ENCODE measurements at places on chromosomes 3 and 15. TPM values are rescaled to one million over a fixed set of nuclear protein-coding genes. Genes with fewer than 3 reads are reported as not detected.

GRCh38 chr3:88203642-88204055 is 53.9 kb downstream of the C3orf38 start:
- H3K36me3 ChIP-seq, result no peaks in the 10 kb centered on the region
- no peak overlapping the region for H3K4me3 ChIP-seq
- no peak overlapping the region for H3K27ac ChIP-seq

DNA sequence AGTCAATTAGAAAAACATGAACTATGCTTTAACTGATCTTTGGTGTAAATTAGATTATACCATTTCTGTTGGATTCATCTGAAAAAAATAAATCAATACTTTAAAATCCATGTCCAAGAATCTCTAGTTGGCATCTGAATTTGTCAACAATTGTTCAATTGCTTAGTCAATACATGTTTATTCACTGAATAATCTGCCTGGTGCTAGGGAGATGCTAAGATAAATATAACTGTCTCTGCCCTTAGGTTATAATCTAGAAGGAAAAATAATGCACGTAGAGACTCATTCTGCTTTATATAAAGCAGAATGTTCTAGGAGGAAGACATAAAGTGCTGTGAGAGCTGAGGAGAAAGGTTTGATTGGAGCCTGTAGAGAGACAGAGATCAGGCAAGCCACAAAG is 537.2 kb upstream of the IL12A start:
- H3K36me3 ChIP-seq, result no peaks in the 10 kb centered on the region
- no peak overlapping the region for H3K27ac ChIP-seq
- H3K4me3 ChIP-seq, result no peak overlapping the region
- no peaks in the 10 kb centered on the region for H3K4me1 ChIP-seq
- H3K27me3 ChIP-seq, result no peaks in the 10 kb centered on the region

- H3K4me1 ChIP-seq, result peaks cover 20% of the 10 kb centered on the region
- H3K36me3 ChIP-seq, result no peaks in the 10 kb centered on the region
- H3K27me3 ChIP-seq, result no peaks in the 10 kb centered on the region
- peak within 1 kb of the TSS; percentile 58 for H3K27ac ChIP-seq
Measured at GRCh38 chr3:13879946-13880810, at the start of gene WNT7A. Gene WNT7A, minus strand, starts transcription at chr3:13880071. Its CDS starts 255 bp downstream, at chr3:13879816.

DNA sequence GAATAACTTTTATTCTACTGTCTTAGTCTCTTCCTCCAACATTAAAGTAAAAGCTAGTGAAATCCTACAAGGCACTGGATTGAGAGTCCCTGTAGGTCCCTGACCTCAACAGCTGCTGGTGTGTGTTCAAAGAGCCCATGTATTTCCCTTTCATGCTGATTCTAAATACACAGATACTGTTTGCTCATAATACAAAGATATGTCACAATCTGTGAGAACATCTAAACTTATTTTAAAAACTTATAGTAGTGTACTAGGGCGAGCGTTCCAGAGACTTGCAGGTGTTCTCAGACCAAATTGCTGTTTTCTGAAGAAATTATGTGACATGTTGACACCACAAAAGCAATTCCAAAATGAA is 145.9 kb upstream of the LIPC start:
- no peak overlapping the region for H3K27ac ChIP-seq
- no peak for DNase-seq
- H3K4me1 ChIP-seq, result no peaks in the 10 kb centered on the region

DNA sequence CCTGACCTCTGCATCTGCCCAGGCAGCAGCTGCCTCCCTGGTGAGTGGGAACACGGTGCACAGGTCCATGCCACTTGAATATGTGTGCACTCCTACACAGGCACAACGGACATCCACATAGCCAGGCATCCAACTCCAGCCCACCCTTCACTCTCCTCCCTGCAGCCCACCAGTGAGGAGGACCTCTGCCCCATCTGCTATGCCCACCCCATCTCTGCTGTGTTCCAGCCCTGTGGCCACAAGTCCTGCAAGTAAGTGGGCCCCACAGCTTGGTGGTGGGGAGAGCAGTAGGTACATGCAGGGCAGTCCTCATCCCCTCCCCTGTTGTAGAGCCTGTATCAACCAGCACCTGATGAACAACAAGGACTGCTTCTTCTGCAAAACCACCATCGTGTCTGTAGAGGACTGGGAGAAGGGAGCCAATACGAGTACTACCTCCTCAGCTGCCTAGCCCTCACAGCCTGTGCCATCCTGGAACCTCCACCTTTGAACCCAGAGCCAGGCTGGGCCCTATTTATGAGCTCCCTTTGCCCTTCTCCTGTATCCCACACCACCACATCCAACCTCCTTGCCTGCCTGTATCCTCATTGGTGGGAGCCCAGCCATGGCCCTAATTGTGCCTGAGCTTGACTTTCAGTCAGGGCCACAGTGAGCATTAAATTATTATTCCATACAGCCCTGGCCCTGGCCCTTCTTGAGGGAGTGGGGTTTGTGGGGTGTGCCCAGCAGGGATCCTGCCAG is 1.5 kb upstream of the AMIGO3 start:
- no peak overlapping the region for H3K4me3 ChIP-seq
- no peak for DNase-seq
- peaks cover 34% of the 10 kb centered on the region for H3K4me1 ChIP-seq
- H3K27me3 ChIP-seq, result no peaks in the 10 kb centered on the region
- H3K36me3 ChIP-seq, result peaks cover 15% of the 10 kb centered on the region

- peak overlapping the region; percentile 39 for H3K27ac ChIP-seq
- no peak overlapping the region for H3K4me3 ChIP-seq
- H3K27me3 ChIP-seq, result no peaks in the 10 kb centered on the region
- no peaks in the 10 kb centered on the region for H3K36me3 ChIP-seq
Measured at GRCh38 chr15:92848852-92849598, 51.1 kb upstream of the CHD2 start.

- no peaks in the 10 kb centered on the region for H3K36me3 ChIP-seq
- no peak overlapping the region for H3K4me3 ChIP-seq
- H3K27ac ChIP-seq, result no peak overlapping the region
- no peaks in the 10 kb centered on the region for H3K27me3 ChIP-seq
- DNase-seq, result no peak
- H3K4me1 ChIP-seq, result no peaks in the 10 kb centered on the region
Measured at GRCh38 chr15:57649138-57649537, 57.4 kb upstream of the POLR2M start.

GRCh38 chr15:48190932-48191573 is 412 bp upstream of the CTXN2 start:
- no peak overlapping the region for H3K4me3 ChIP-seq
- DNase-seq, result peak; percentile 2
- no peaks in the 10 kb centered on the region for H3K4me1 ChIP-seq
- H3K27ac ChIP-seq, result no peak overlapping the region

DNA sequence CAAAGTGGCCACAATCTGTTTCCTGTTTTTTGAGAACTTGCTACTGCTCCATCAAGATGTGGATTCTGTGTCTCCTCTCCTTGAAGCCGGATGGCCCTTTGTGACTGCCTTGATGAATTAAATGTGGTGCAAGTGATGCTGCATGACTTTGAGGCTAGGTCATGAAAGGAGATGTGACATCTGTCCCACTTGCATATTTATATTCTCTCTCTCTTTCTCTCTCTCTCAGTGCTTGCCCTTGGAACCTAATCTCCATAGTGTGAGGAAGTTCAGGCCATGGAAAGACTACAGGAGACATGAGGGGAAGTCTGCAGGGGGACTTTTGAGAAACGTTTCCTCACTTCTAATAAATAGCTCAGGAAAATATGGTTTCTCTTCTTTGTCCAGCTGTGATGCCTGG is 50.0 kb upstream of the ADPGK start:
- DNase-seq, result no peak
- no peaks in the 10 kb centered on the region for H3K27me3 ChIP-seq
- no peak overlapping the region for H3K4me3 ChIP-seq
- H3K4me1 ChIP-seq, result no peaks in the 10 kb centered on the region

DNA sequence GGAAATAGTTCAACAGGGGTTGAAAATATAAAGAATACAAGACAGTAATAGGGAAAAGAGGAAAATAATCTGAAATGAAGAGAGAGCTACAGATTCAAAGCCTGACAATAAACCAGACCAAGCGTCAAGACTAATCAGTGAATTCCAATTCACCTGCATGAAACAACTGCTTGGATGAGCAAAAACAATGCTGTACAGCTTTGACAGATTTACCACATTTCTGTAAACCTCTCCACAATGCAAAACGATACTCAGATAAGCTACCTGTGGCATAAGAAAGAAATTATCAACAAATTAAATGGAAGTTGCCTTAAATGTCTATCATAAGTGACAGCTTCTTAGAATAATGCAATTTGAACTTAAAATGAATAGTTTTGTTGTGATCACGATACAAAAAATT is 65.4 kb downstream of the GBE1 start:
- no peaks in the 10 kb centered on the region for H3K4me1 ChIP-seq
- DNase-seq, result no peak
- H3K27ac ChIP-seq, result no peak overlapping the region
- no peaks in the 10 kb centered on the region for H3K27me3 ChIP-seq
- H3K36me3 ChIP-seq, result no peaks in the 10 kb centered on the region
- no peak overlapping the region for H3K4me3 ChIP-seq

DNA sequence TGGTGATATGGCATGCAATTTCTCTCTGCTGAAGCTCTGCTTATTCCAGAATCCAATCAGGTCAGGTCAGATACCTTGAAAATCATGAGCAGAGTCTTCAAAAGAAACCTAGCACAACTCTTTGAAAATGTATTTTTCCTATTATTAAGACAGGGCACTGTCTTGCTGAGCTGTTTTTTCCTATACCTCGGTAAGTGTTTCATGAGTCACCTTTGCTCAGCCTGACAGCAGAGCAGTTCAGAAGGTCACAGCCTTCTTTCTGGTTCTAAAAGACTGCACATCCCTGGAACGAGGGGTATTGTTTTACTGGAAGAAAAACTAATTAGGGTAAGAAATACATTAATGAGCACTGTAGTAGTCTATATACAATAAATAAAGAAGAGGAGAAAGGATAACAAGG is 422.0 kb downstream of the SOX2 start:
- no peaks in the 10 kb centered on the region for H3K27me3 ChIP-seq
- DNase-seq, result no peak
- H3K4me1 ChIP-seq, result no peaks in the 10 kb centered on the region
- no peak overlapping the region for H3K27ac ChIP-seq

ADAMTS7 gene
- total RNA-seq, result not detected

GP5 gene
- 3.8 TPM for total RNA-seq
